ENCODE measurements at places on chromosomes 2 and 18.

GRCh38 chr2:168518555-168519066 is 62.5 kb downstream of the CERS6 start:
- DNase-seq = peak; percentile 37

DNA sequence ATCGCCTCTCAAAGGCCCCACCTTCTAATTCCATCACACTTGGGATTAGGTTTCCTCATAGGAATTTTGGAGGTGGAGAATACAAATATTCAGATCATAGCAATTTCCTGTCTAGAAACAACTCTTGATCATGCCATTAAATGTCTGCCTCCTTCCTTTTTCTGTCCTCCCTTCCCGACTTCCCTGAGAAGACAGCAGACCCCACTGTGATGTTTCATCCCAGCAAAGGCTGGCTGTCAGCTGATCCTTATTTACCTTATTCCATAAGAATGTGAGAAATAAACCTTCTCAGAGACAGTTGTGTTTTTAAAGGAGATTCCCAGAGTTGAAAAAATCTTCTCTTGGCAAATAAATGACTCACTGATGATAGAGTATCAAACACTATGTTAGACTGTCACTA is 133.9 kb downstream of the TDRD15 start:
- peak; percentile 36 for DNase-seq

GRCh38 chr2:106120432-106120831 is 73.7 kb downstream of the UXS1 start:
- DNase-seq = no peak

- DNase-seq = peak; percentile 19
Measured at GRCh38 chr2:218953366-218953954, 6.0 kb upstream of the CDK5R2 start.

DNA sequence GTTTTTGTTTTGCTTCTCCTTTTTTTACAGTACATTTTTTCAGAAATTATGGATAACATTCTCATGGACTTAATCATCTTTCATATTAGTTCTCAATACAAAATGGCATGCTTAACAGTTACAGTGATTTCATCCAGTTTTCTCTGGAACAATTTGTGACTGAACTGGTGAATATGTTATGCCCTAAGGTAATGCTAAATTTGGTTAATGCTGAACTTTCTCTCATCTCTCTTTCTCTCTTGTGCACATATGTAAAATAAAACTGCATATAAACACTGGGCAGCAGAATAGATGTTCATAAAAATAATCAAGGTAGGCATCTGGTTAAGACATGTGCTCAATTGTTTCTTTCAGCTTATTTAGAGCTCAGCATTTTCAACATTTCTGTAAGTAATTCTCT is 196.3 kb upstream of the TMEFF2 start:
- no peak for DNase-seq

DNA sequence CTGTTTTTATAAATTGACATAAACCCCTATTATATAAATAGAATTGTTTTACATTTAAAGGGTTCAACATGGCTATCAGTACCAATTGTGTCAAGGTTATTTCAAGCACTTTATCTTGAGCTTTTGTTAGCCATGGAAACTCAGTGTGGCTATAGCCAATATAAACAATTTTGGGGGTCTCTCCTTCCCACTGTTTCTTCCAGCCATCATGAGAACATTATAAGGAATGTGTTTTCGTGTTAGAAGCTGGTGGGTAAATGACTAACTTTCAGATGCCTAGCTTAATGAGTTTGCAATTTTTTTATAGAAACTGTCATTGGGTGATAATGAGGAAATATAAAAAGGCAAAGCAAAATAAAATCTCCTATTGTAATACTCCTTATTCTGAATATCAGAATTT is 153.5 kb upstream of the FOSL2 start:
- DNase-seq = no peak

- DNase-seq = peak; percentile 42
Measured at GRCh38 chr18:62751341-62751821, 36.0 kb downstream of the PHLPP1 start.

GRCh38 chr2:178550352-178550751 is 70.1 kb downstream of the PLEKHA3 start:
- no peak for DNase-seq

- no peak for DNase-seq
Measured at GRCh38 chr2:175854665-175855064, 147.4 kb downstream of the LNPK start.

- no peak for DNase-seq
Measured at GRCh38 chr18:805755-806110, 6.3 kb downstream of the YES1 start.

DNA sequence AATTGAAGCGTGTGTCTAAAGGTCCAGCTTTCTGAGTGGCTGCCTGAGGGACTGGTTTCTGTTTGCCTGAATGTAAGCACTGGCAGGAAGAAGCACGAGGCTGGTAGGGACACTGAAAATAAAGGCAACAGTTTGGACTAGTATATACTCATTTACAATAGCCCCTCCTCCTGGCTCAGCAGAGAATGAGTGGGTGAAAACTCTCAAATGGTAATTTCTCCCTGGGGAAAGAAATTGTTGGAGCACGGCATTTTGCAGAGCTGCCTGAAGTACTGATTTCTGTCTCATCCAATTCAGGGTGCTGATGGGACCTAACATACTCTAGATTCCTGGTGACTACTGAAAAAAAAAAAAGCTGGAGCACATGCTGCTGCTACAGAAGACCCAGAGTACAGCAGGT is 17.3 kb upstream of the SPP2 start:
- no peak for DNase-seq

DNA sequence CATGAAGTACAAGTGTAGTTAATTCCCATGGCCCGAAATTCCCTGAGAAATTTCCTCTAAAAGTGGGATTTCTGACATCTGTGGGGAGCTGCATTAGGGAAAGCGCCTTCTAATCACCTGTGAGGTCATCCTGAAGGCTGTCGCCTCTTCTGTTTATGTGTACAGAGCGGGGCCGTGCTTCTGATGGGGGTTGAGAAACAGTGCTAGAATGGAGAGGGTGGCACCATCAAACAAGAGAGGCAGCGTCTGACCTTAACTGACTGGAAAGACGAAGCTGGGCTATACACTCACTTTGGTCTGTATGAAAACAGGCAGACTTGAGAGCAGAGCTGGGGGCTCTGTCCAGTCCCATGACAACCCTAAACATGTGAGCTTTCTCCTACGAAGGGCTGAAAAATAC is 44.2 kb upstream of the DNMT3A start:
- DNase-seq = no peak

GRCh38 chr2:132415915-132416722 is 486 bp upstream of the GPR39 start:
- DNase-seq = peak; percentile 99

DNA sequence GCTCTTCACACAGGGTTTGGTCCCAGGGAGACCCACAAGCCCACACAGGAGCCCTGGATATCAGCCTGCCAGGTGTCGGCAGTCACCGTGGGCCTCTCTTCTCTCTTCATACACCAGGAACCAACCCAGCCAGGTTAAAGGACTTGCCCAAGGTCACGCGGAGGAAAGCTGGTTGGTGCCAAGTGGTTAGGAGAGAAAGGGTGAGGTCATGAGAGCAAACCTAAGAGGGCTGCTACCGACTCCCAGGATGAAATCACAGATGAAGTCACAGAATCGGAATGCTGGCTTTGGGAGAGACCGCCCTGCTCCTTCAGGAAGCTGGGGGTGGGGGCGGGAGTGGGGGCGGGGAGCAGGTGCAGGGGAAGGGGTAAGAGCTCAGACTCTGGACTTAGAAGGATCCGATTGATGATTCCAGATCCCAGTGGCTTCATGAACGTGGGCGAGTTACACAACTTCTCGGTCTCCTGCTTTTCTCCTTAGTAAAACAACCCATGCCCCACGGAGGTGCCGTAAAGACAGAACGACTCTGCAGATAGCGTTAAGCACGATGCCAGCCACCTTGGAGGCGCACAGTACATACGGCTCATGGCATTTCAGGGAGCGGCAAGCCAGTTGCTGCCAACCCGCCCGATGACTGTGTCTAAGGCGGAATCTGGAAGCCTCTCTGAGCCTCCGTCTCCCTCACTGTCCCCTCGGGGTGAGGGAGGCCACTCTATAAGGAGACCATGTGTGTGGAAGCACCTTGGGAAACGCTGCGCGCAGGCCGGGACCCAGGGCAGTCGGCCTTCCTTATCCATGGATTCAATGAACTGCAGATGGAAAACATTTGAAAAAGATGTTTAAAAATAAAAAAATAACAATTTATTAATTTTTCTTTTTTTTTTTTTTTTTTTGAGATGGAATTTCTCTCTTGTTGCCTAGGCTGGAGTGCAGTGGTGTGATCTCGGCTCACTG is 23.0 kb upstream of the TAF1B start:
- peak; percentile 90 for DNase-seq

DNA sequence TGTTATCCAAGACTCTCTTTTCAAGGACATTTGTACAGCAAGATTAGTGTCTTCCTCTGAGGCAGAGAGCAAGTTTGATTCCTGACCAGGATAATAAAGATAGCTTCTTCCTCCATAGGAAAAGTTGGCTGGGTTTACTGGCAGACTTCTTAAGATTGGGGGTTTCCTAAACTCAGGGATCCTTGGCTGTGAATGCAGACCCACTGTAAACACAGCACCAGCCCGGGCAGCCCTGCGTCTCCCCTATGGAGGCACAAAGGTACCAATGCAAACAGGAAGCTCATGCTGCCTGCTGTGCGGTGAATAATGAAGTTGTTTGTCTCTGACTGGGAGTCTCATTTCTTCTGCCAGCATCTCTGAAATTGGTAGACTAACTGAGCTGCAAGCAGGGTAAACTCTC is 96.2 kb upstream of the ARHGAP28 start:
- DNase-seq = no peak

GRCh38 chr18:11064106-11064505 is 85.3 kb downstream of the PIEZO2 start:
- no peak for DNase-seq

GRCh38 chr2:43764086-43764705 is 9.6 kb upstream of the DYNC2LI1 start:
- no peak for DNase-seq

DNA sequence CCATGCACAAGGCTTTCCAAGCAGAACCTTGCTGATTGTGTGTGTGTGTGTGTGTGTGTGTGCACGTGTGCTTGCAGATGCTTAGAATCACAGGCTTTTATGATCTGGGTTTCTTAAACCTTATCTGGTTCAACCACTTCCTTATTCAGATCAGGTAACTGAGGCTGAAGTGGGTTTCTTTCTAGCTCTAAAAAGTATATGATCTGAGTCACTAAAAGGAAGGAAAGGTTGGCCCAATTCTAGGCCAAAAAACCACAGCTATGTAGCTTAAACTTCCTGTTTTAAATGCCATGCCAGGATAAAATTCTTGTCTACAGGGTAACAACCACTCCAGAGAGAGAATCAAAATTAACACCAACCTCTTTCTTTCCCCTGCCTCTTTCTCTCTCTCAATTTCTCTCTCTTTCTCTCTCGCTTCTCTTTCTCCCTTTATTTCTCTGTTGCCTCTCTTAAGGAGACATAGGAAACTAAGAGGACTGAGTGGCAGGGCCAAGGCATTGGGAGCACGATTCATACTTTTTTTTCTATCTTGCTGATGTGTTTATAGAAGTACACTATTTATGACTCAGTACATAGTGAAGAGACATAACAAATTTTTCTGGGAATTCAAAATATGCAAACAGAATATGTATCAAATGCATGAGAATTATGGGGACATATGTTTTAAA is 140.3 kb downstream of the TRIB2 start:
- peak; percentile 70 for DNase-seq

DNA sequence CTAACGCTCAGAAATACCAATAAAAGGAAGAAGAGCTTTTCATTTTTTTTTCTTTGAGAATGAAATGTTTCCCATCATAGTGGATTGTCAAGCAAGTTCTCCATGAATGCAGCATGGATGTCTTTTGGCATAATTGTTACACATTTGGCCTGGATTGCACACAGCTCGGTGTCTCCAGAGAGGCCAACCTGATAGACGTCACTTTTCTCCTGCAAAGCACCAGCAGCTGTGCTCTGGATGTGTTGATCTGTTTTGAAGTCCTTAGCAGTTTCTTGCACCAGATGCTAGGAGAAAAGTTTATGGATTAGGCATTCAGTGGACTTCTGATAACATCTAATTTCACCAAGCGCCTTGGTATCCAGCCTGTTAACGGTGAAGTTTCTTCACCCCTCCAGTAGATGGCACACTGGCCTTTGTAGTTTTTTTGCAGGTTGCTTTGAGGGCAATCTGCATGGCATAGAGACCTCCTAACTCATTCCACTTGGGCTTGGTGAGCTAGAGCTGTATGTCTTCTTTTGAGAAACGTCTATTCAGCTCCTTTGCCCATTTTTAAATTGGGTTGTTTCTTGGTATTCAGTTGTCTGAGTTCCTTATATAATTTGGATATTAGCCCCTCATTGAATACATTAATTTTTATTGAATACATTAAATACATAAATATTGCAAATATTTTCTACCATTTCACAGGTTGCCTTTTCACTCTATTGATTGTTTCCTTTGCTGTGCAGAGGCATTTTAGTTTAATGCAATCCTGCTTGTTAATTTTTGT is 59.7 kb downstream of the PTH2R start:
- DNase-seq = peak; percentile 1

GRCh38 chr2:108909275-108909823 is 79.7 kb downstream of the EDAR start:
- DNase-seq = no peak

- DNase-seq = no peak
Measured at GRCh38 chr18:43620936-43621335, 343.6 kb upstream of the SYT4 start.

DNA sequence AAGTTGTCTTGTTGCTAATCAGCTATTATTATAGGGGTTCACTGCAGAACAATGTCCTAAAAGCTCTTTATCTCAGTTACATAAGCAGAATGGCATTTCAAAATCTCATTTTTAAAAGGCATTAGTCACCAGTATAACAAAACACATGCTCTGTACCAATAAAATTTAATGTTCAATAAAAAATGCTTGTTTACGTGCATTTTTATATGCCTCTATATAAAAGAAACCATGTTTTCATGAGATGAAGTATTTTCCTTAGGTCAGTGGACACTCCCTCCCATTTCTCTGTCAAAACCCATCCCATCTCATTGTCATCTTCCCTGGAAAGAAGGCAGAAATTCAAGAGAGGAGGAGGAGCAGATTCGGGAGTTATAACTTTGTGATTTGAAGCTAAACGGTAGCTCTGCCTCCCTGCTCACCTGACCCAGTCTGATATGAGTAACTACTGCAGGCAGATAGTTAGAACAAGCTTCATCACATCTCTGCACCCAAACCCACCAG is 231.9 kb upstream of the SIX2 start:
- DNase-seq = no peak

DNA sequence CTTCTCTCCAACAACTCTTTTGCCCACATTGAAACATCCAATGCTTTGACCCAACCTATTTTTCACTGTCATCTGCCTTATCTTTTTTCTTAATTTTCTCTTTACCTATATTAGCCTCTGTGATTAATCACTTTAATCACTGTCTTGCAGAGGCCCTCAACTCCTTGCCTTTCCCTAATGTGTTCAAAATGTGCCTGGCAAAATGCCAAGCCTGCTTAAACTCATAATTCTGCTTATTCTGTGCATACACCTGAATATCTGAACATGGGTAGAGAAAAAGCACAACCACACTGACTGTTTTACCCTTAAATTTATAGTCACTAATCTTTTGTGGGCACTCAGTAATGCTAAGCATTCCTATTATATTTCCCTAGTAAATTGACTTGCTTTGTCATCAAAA is 63.0 kb upstream of the GALNT13 start:
- no peak for DNase-seq

Measured in Daoy (cell line).